ENCODE measurements at places on chromosomes 4 and X.

DNA sequence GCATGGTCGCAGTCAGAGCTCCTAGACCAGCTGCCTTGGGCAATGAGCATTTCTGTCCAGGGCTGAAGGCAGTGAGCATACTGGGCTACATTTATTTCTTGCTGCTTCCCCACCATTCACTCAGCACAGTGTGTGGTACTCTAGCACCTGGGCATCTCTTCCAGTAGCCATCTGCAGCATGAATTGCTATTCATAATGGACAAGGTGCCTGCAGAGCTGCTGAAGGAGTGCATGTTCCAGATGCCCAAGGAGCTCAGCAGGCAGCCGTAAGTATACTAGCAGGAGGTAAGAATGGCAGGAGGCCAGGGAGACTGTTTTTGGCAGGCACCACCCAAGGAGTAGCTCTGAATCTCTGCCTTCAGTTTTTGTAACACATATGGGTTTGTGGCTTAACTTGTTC, 110.4 kb upstream of the RXFP1 start:
- no peak for DNase-seq

DNA sequence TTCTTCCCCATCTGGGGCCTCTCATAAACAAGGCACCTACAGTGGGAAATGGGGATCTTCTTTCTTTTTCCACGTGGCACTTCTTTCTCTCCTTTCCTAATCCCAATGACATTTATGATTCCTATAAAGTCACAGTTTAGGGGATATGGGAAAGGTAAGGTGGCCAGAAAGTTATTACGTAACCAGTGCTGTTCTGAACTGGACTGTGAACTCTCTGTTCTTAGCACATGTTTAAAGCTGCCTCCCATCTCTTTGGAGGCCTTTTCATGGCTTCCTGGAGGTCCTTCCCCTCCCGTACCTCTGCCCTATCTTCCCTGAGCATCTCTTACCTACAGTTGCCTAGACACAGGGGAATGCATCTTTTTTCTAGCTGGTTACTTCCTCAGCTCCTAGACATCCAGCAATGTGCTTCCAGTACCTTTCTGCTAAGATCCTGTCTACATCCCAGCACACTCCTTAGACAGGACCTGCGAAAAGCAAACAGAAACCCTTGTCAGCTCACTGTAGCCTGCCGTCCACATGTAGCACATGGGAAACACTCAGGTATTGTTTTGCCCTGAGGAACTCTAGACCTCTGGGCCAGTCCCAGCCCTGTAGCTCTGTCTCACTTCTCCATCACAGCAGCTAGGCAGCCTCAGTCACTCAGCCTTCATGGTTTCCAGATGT, 195.4 kb downstream of the NWD2 start:
- DNase-seq = no peak

DNA sequence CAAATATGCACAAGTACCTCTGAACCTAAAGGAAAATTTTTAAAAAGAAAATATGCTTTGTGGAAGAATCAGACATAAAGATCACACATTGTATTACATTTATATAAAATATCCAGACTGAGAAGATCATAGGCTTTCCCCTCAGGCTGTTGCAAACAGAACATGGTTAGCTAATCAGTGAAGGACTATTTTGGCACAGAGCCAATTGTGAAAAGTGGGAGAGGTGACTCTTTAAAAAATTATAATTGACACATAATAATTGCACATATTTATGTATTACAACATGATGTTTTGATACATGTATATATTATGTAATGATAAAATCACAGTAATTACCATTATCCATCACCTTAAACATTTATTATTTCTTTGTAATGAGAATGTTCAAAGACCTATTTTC, 44.1 kb upstream of the FOXR2 start:
- no peak for DNase-seq

- no peak for DNase-seq
Measured at GRCh38 chr4:12545812-12546211, 938.3 kb downstream of the RAB28 start.

DNA sequence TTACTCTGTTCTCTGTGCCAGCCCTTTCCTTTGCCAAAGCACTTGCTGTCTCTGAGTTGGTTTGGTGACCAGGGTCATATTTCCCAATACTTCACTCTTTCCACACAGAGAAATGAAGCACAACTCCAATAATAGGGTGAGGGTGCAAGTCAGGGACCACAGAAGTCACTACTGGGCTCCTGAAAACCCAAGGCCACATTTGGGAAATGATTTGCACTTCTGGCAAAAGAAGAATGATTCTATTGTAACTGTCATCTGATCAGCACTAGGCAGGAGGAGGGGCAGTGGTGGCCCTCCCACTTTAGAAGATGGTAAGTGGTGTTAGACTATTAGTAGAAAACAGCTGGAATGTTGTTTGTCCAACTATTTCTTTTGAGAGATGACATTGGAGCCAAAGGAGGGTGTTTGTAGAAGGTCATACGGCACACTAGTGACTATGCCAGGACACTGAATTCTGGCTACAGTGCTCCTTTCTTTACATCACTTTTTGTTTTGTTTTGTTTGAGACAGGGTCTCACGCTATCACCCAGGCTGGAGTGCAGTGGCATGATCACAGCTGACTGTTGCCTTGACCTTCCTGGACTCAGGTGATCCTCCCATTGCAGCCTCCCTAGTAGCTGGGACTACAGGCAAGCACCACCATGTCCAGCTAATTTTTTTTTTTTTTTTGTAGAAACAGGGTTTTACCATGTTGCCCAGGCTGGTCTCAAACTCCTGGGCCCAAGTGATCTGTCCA, 10.8 kb upstream of the HADH start:
- DNase-seq = no peak

- DNase-seq = no peak
Measured at GRCh38 chr4:71130827-71131603, 137.6 kb downstream of the DCK start.

DNA sequence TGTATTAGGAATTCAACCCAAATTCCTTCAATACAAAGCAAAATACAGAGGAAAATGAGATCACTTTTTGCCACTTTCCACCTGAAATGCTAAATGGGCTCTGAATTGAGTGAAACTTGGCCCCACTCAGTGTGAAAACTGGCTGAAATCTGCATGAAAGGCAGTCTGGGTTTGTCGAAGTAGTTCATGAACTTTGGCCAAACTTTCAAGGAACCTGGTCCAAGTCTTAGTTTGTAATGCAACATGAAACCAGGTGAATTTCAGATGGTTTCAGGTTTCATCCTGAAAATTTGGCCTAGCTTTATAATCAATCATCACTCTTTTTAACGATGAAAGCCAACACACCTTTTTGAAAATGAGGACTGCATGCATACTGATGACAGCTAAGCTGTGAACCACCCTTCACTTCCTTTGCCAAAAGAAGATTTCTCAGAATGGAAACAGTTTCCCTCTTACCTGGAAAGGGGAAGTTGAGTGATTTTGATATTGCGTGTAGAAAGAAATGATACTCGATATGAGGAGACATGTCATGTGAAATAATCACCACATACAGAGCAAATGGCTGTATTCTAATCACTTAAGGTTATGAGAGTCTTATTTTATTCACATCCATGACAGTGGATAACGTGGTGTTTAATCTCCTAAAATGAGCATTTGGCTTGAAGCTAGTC, 209.9 kb upstream of the ETNPPL start:
- DNase-seq = peak; percentile 22

GRCh38 chr4:23455456-23456158, 434.2 kb downstream of the PPARGC1A start:
- no peak for DNase-seq

DNA sequence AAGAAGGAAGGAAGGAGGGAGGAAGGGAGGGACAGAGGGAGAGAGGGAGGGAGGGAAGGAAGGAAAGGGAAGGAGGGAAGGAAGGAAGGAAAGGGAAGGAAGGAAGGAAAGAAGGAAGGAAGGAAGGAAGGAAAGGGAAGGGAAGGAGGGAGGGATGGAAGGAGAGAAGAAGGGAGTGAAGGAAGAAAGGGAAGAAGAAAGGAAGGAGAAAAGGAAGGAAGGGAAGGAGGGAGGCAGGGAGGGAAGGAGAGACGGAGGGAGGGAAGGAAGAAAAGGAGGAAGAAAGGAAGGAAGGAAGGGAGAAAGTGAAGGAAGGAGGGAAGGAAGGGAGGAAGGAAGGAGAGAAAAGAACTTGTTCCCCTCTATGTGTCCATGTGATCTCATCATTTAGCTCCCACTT, 465.0 kb downstream of the KCTD8 start:
- no peak for DNase-seq

DNA sequence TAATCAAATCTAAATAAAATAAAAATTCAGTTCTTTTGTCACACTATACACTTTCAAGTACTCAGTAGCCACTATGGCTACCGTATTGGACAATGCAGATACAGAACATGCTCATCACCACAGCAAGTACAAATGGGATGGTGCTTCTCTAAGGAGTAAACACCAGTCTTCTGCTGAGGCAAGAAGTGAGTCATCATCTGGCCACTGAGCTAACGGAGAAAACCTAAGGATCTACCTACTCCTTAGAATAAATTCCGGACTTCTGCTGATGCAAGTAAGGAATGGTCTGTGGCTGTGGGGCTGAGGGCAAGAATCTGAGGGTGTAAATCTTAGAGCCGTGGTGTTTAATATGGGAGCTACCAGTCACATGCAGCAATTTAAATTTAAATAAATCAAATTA, 11.3 kb upstream of the RBMXL3 start:
- no peak for DNase-seq

DNA sequence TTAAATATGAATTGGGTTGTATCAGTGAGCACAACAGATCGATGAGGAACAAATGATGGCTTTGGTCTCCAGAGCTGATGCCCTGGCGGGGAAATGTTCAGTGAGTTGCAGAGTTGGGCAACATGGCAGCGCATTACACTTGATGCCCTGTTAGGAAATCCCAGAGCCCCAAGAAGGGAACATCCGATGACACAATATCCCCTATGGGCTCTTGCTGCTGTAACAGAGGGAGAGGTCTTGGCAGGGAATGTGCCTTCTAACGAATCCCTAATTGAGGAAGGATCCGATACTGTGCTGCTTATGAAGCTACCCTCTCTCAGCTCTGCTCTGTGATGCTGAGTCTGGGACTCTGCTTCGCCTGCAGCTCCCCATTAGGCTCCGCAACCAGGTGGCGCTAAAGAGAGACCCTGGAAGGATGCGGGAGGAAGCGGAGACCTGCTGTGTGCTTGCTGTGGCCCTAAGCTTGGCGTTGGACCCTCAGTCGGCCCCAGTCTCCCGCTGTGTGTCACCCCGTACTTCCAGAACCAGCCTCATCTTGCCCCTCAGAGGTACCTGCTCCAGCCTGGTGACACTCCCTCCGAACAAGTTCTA, 38.9 kb downstream of the PDHA1 start:
- no peak for DNase-seq

- DNase-seq = no peak
Measured at GRCh38 chr4:157293673-157294072, 73.1 kb downstream of the GRIA2 start.

DNA sequence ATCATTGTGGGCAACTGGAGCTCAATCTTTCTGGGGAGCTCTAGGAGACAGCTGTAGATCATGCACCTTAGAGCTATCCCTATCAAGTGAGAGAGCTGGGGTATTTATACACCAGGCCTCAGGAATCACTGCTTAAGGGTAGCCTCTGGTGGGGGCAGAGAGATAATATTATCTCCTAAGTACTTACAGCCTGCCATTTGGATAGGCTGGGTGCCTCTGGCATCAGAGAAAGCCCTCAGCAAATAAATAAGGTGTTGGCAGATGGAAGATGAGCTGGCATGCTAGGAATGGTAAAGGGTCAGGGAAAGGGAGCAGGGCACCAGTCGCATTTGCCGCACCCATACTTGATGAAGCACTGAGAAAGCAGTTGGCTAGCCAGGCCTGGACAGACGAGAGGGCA, 75.9 kb downstream of the HCCS start:
- no peak for DNase-seq

Measured in KG1 (cell line).